ENCODE measurements at places on chromosomes 2 and 18.
A peak's percentile ranks its signal among the peaks of the same experiment; 100 is the strongest.

GRCh38 chr2:46780801-46781445 is 134.7 kb downstream of the MCFD2 start:
- no peaks in the 10 kb centered on the region for H3K27me3 ChIP-seq
- H3K36me3 ChIP-seq: no peaks in the 10 kb centered on the region
- H3K4me1 ChIP-seq: peaks cover 34% of the 10 kb centered on the region
- H3K4me3 ChIP-seq: no peak overlapping the region

- no peak for DNase-seq
- H3K4me1 ChIP-seq: peaks cover 80% of the 10 kb centered on the region
- no peak overlapping the region for H3K4me3 ChIP-seq
- H3K27ac ChIP-seq: no peak overlapping the region
Observed at GRCh38 chr2:46722142-46722541, 193.5 kb downstream of the MCFD2 start.

DNA sequence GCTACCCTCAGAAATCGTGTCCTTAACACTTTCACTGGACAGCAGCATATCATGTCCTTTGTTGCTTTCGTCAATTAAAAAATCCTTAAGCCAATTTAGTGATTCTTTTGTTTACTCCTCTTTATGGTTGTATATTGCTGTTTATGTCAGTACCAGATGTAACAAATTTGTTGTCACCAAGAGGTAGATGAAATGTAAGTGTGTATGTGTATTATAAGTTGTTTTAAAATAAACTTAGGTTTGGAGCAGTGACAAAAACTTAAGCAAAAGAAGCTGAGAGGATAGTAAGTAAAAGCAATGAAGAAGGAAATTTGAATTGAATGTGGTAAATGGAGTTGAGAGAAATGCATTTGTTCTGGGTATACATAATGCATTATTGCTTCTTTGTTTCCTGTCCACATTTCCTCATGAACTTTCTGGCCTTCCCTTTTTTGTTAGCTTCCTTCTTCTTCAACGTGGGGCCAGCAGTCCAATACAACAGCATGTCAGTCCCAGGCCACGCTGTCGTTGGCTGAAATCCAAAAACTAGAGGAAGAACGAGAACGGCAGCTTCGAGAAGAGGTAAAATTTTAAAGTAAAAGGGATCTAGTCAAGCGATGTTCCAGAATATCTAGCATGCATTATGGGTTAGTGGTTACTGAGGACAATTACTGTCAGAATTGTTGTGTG is 30.5 kb upstream of the SNORC start:
- H3K27ac ChIP-seq: no peak overlapping the region
- H3K36me3 ChIP-seq: no peaks in the 10 kb centered on the region
- H3K27me3 ChIP-seq: no peaks in the 10 kb centered on the region
- no peak overlapping the region for H3K4me3 ChIP-seq
- no peaks in the 10 kb centered on the region for H3K4me1 ChIP-seq

GRCh38 chr2:62393293-62393692 is 112.7 kb downstream of the TMEM17 start:
- no peak for DNase-seq
- no peak overlapping the region for H3K4me3 ChIP-seq
- no peaks in the 10 kb centered on the region for H3K4me1 ChIP-seq
- H3K27me3 ChIP-seq: no peaks in the 10 kb centered on the region

GRCh38 chr18:73638709-73639108 is 508.9 kb downstream of the FBXO15 start:
- H3K27ac ChIP-seq: no peak overlapping the region
- DNase-seq: no peak
- no peaks in the 10 kb centered on the region for H3K36me3 ChIP-seq

GRCh38 chr2:217387776-217388387 is 528.0 kb upstream of the TNP1 start:
- H3K36me3 ChIP-seq: no peaks in the 10 kb centered on the region
- H3K4me1 ChIP-seq: no peaks in the 10 kb centered on the region
- no peak for DNase-seq
- no peak overlapping the region for H3K27ac ChIP-seq
- H3K27me3 ChIP-seq: no peaks in the 10 kb centered on the region
- no peak overlapping the region for H3K4me3 ChIP-seq

DNA sequence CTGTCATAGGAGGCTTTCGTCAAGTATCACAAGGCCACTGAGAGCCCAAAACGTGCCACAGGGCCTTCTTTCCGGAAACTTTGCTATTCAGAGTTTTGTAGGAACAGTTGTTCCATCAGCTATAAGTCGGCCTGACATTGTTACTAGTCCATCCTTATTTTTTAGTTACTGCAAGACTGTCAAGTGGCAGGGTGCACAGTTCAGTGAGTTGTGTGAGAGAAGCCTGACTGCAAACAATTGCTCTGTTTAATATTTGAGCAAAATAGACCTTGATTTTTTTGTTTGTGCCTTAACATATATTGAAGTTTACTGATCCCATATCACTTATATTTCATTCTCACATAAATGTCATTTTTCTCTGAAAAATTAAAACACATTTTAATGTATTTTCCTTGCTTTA is 110.1 kb downstream of the GALNT1 start:
- no peaks in the 10 kb centered on the region for H3K36me3 ChIP-seq
- H3K4me1 ChIP-seq: no peaks in the 10 kb centered on the region
- H3K27me3 ChIP-seq: no peaks in the 10 kb centered on the region
- H3K4me3 ChIP-seq: no peak overlapping the region

DNA sequence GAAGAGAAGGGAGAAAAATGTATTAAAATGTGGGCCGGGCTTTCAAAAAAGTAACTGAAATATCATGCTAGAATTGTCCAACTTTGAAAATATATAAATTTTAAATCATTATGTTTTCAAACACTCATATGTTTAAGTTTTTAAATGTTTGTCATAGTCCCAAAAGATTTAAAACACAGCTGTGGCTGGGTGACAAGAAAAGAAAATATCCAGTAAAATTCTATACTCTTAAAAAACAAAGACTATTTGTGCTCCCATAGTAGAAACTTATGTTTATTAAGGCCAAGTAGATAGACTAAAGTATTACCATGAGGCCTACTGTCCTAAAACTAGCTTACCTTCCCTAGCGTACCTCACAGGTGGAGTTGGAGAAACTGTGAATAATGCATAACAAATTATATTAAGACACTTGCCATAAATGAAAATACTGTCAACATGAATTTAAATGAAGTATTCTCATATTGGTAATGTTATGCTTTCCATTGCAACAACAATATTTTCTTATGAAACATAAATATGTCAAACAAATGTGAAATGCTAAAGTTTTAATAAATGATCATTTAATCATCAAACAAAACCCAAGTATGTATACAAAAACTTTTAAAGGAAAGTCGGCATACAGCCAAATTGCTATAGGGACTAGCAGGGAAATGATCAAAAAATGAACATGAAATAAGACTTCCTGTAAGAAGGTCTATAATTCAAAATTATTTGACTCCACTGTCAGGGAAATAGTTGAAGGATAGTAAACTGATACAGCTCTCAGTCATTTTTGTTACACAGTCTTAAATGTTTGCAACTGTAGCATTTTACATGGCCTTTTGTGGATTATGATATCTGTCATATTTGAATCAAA is 13.4 kb downstream of the MEIS1 start:
- H3K36me3 ChIP-seq: no peaks in the 10 kb centered on the region
- no peaks in the 10 kb centered on the region for H3K27me3 ChIP-seq
- peak overlapping the region; percentile 77 for H3K4me3 ChIP-seq
- H3K27ac ChIP-seq: peak overlapping the region; percentile 98

All from vagina (tissue), 2 donors.